AG09309 (cell line): ENCODE measurements at places on chromosomes 7 and 10.

DNA sequence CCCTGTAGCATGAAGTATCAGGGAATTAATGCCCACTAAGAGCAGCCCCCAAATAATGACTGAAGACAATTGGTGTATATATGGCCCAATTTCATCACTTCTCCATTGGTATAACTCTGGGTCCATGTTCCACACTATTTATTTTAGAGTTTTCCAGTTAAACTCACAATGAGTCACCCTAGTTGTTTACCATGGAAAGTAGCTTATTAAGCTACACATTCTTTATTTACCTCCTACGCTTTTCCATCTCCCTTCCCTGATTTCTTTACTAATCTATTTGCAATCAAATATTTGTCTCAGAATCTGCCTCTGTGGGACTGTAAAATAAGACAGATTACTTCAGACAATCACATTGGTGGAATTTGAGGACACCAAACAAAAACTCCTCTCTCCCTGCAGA, 655.6 kb downstream of the SORCS1 start:
- no peak for DNase-seq

DNA sequence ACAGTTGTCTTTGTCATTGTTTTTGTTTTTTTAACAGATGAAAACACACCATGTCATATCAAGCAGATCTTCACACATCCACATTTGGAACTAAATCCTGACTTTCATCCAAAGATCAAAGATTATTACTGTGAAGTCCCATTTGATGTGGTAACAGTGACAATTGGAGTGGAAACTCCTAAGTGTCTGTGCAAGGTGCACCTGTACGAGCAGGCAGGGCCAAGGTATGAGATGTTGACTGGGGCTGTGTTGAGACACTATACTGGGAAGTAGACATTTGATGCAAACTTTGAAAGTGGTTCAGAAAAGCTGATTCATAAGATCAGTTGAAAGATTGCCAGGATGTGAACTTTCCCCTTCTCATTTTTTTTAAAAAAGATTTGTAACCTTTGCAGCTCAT, 152.3 kb downstream of the CPED1 start:
- DNase-seq, result no peak

DNA sequence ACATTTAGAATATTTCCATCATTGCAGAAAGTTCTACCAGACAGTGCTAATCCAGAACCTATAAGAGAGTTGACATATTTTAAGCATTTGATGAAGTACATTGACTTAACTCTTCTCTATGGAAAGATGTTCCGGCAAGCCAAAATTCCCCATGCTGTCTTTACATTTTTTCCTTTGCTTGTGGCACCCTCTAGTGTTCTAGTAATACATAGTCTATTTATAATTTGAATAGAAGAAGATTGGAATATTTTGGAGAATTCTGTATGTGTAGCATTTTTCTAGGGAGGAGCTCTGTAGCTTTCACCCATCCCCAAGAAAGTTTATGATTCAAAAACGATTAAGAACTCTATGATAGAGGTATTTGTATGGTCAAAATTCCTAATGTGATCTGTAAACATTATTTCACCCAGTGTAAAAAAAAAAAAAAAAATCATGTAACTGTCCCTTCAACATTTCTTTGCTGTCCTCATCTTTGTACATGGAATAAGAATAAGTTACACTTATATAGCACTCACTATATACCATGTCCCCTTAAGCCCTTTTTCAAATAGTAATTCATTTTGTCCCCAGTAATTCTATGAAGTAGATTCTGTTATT, 33.2 kb downstream of the NRF1 start:
- DNase-seq, result no peak

DNA sequence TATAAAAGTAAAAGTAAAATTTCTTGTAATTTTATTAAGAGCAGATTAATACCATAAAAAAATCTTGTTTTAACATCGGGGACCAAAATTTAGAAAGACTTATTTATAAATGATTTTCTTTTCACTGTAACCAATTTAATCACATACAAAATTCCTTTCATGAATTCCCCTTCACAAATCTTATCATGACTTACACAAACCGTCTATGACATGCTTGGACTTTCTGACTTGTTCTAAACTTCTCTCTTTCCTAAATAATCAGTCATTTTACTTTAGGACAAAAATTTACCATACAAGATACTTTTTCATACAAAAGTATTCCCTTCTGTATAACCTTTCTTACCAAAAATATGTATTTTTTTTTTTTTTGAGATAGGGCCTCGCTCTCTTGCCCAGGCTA, 9.3 kb downstream of the CROT start:
- no peak for DNase-seq

GRCh38 chr10:79995979-79996634, 47.2 kb upstream of the SFTPD start:
- DNase-seq, result no peak

DNA sequence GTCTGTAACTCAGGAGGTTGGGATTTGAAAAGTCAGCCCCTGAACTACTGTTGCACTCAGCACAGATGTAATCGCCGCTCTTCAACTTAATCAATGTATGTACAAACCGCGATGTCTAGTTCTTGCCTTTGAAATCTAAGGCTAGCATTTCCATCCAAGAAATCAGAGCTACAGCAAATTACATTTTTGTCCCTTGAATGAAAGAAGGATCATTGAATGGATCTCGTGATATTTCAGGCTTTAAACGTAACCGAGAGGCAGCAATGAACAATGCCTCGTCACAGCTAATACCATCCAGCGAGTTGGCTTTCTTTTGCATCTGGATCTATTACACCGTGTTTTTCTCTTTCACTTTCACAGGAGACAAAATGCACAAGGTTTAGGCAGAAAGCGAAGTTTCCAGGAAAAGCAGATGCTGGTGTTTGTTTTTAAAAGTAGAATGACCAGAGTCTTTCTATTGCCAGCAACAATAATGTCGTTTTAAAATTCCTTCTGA, 5.5 kb downstream of the SKIDA1 start:
- DNase-seq, result no peak

GRCh38 chr7:93920496-93921182, 896 bp upstream of the GNG11 start:
- no peak for DNase-seq

GRCh38 chr7:159143780-159144757, 598 bp downstream of the VIPR2 start:
- DNase-seq, result no peak

DNA sequence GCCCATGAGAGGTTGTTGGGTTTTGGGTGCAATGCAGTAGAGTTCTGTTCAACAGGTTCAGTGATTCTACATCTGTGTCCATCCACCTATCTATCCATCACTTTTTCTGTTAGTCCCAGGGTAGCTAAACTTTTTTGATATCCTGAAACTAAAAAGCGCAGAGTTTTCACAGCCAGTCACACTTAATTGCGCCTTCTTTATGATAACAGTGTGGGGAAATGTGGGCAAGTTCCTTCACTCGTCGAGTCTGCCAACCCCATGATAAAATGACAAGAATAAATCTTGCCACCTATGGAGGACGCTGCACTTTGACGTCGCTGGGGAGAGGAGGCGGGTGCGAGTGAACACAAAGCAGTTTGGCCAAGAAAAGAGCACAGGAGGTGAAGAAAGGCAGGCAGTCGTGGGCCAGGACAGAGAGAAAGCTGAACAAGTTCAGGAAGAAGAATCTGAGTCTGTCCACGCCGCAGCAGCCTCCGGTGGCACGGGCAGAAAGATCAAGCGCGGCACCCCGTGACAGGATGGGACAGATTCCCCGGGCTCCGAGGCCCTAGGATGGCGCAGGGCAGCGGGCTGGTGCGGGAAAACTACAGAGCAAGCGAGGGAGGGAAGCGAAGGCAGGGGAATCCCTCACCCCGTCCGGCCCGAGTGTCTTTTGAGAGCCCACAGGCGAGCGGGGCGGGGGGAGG, 9.2 kb downstream of the SP8 start:
- DNase-seq, result no peak

- DNase-seq, result no peak
Observed at GRCh38 chr7:104814671-104815400, 199.2 kb upstream of the KMT2E start.

DNA sequence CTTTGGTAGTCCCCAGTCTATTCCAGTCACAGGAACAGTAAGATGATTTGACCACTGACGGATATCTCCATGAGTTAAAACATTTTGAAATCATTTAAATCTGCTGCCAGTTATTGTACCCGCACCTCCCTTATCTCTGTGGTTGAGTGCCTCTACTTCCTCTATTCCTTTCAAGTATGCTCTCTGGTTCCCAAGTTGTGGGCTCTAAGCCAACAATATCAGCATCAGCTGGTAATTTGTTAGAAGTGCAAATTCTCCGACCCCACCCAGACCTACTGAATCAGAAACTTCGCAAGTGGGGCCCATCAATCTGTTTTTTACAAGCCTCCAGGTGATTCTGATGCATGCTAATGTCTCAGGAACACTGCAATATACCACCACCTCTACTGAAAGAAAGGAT, 235.5 kb downstream of the CCSER2 start:
- DNase-seq, result no peak

GRCh38 chr7:140640727-140641523, at the start of gene DENND2A:
Gene DENND2A, minus strand, starts transcription at chr7:140640813. Its CDS starts 38,416 bp downstream, at chr7:140602397.
- DNase-seq, result no peak

GRCh38 chr7:104299323-104299722, 29.1 kb upstream of the LHFPL3 start:
- no peak for DNase-seq

- no peak for DNase-seq
Observed at GRCh38 chr7:137992104-137992549, 9.8 kb downstream of the CREB3L2 start.

GRCh38 chr7:27946351-27946750, 206.4 kb downstream of the TAX1BP1 start:
- no peak for DNase-seq

DNA sequence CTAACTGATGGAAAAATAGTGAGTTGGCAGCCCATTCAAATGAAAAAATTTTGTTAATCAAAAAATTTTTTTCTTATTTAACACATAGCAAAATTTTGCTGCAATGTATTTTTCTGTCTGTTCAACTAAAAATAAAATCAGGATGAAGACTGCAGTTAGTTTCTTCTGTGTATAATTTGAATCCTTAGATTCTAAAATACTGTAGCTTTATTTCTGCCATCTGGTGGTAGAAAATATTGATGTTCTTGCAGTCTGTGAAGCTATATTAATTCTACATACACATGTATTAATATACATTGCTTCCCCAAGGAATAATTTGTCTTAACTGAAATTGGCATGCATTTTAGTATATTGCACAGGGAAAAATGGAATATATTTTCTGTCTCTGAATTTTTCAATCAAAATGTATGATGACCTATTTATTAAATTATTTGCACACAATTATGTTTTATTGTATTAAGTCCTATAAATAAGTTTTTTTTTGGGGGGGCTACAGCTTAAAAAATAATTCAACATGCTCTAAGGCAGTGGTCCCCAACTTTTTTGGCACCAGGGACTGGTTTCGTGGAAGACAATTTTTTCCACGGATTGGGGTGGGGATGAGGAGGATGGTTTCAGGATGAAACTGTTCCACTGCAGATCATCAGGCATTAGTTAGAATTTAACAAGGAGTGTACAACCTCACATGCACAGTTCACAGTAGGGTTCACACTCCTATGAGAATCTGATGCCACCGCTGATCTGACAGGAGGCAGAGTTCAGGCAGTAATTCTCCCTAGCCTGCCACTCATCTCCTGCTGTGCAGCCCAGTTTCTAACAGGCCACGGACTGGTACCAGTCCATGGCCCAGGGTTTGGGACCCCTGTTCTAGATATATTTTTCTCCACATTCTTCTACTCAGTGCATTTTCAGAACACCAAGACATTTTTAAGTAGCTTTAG, 119.4 kb downstream of the GNAT3 start:
- no peak for DNase-seq

GRCh38 chr7:132779164-132779563, 202.9 kb upstream of the PLXNA4 start:
- no peak for DNase-seq

DNA sequence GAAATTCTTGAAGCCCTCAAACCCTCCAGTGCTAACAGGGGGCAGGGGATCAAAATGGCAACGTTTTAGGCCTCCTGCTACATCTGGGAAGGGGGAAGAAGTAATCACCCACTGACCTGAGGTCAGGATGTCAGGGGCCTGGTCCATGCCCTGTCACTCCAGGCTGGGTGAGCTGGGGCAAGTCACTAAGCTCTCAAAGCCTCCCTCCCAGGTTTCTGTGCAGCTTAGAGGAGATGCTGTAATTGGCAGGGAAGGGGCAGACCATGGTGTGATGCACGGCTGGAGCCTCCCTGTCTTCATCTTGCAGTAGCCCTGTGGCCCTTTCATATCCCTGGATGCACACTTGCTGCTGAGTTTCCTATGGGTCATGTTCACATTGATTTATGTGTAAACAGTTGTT, 27.2 kb downstream of the LEP start:
- DNase-seq, result no peak
